Mesothelial cell of epicardium (in vitro differentiated cells): ENCODE measurements at places on chromosomes 11 and 22.

- DNase-seq, result no peak
Observed at GRCh38 chr22:41695211-41695610, 4.1 kb upstream of the MEI1 start.

- DNase-seq, result no peak
Observed at GRCh38 chr11:102929972-102930371, 25.6 kb downstream of the MMP13 start.

GRCh38 chr22:30196141-30196879 is 50.2 kb downstream of the LIF start:
- DNase-seq, result peak; percentile 73

GRCh38 chr11:64970731-64971151 is 1.2 kb downstream of the MAJIN start:
- DNase-seq, result no peak

DNA sequence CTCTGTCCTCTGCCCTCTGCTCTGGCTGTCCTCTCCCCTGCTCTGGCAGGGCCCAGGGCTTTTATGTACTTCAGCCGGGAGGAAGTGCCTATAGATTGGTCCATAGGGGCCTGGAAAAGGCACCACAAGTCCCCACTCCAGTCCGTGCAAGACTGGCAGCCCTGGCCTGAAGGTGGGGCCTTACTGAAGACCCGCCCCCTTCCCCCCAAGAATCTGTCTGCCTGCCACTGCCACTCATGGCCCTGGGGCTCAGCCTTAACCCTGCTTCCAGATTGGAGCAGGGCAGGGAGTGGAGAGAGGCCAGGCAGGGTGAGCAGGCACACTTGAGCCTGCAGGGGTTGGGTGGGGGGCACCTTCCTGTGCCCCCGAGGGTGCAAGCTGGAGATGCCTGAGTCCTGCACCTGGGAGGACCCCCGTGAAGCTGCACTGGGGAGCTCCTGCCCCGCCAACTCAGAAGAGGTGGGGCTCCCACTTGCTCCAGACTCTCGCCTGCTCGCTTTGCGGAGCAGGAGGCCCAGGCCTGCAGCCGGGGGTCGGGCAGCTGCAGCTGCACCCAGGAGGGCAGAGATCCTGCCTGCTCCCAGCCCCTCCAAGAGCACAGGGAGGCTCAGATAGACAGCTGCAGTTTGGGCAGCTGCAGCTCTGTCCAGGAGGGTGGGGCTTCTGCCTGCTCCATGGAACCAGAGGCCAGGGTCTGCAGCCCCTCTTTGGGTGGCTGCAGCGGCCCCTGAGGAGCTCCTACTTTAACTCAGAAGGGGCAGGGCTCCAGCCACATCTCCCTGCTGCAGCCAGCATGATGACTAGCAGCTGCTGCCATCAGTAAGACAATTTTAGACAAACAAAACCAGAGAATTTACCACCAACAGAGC is 51.0 kb upstream of the SC5D start:
- DNase-seq, result no peak

GRCh38 chr11:43992834-43993637 is 50.6 kb downstream of the C11orf96 start:
- no peak for DNase-seq

- DNase-seq, result no peak
Observed at GRCh38 chr11:118202599-118203422, 22.0 kb downstream of the JAML start.

DNA sequence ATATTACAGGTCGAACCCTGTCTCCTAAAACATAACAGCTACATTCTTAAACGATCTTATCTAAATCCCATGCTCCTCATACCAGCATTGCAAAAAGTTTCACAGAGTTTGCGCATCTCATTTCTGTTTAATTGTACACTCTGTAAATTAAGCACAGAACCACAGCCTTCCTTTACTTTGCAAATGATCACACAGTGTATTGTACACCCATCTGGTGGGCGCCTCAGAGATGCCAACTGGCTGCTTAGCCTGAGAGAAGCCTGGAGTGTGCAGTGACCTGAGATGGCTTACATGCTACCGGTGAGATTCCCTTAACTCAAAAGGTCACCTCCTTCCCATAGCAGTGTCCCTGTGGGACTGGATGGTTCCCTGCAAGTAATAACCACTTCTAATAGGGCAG is 1077.3 kb downstream of the OPCML start:
- no peak for DNase-seq

DNA sequence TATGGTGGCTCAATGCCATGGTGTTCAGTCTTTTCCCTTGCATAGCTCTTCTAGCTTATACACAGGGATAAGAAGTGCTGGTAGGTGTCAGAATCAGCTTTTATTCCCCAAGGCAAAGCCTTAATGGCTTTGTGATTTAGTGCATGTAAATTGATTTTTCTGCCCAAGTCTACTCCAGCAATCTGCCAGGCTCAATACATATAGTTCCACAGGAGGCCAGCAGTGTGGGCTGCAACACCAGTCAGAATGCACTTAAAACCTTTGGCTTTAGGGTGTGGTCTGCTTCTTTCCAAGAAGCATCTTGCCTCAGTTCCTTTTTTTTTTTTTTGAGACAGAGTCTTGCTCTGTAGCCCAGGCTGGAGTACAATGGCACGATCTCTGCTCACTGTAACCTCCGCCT is 14.5 kb upstream of the CAPRIN1 start:
- DNase-seq, result no peak

- DNase-seq, result no peak
Observed at GRCh38 chr11:28296426-28296825, 188.2 kb downstream of the METTL15 start.

- DNase-seq, result no peak
Observed at GRCh38 chr22:39718921-39719475, 148.4 kb downstream of the CACNA1I start.

DNA sequence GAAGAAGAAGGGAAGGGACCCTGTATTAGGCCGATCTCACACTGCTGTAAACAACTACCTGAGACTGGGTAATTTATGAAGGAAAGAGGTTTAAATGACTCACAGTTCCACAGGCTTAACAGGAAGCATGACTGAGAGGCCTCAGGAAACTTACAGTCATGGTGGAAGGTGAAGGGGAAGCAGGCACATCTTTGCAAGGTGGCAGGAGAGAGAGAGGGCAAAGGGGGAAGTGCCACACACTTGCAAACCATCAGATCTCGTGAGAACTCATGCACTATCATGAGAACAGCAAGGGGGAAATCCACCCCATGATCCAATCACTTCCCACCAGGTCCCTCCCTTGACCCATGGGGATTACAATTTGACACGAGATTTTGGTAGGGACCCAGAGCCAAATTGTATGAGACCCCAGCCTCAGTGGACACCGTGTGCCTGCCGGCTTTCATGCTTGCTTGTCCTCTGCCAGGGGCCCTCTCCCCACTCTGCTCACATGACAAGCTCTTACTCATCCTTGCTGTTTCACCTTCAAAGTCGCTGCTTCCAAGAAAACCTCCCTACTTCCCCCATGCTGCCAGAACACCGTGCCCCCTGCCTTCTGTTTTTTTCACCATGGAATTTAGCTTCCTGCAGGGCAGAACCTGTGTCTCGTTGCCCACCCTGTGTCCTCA is 23.3 kb upstream of the PPFIA1 start:
- no peak for DNase-seq

DNA sequence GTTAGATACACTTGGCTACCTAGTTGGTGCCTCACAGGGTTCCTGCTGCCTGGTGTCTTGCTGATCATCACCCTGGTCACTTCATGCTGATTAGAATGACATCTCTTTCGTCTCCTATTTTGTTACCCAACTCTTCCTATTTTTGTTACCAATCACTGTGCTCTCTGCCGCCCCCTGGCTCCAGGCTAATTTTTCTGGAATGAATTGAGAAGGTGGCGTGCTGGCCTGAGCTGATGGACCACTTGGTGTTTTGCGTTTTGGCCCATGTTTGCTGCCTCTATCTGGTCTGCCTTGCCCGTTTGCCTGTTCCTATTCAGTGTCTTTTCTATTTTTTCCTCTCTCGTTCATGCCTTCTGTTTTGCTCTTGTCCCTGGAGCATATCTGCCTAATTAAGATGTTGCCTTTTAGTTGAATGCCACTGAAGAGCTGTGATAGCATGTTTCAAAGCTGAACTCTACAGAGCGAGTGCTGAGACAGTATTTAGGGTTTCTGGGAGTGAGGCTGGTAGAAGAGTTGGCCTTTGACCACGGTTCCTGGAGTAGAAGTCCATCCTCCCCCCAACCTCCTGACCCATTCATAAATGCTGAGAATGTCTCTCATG is 5.9 kb upstream of the ATF4 start:
- DNase-seq, result no peak

DNA sequence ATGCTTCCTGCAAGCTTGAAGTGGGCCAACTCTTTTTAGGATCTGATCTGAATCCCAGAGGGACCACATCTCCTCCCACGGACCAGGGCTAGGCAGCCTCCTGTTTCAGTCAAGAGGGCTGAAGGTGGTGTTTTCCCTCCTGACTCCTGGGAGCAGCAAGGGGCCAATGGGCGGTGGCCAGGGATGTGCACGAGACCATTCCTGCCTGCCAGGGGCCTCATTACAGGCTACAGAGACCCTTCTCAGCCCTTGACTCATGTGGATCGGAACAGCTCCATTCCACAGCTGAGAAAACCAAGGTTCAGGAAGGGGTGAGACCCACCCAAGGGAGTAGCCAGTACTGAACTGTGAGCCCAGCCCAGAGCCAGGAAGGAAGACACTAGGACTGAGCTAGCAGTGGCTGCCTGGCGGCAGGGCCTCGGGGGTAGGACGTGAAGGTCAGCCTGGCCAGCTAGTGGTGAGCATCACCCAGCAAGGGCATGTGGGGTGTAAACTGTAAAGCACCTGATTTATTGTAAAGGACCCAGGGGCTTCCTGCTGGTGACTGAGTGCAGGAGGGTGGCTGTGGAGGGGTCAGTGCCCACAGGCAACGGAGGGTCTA is 3.4 kb upstream of the P2RY6 start:
- DNase-seq, result no peak

GRCh38 chr22:45535290-45535689 is 32.6 kb downstream of the FBLN1 start:
- no peak for DNase-seq

GRCh38 chr11:97201743-97202612 is 812.2 kb downstream of the JRKL start:
- no peak for DNase-seq

- no peak for DNase-seq
Observed at GRCh38 chr11:95293116-95293515, 62.1 kb upstream of the SESN3 start.

- DNase-seq, result no peak
Observed at GRCh38 chr11:69360606-69361005, 66.7 kb downstream of the MYEOV start.

- DNase-seq, result no peak
Observed at GRCh38 chr11:84740050-84740449, 887.1 kb downstream of the DLG2 start.

- DNase-seq, result no peak
Observed at GRCh38 chr11:83220260-83220659, 26.7 kb downstream of the ANKRD42 start.

- no peak for DNase-seq
Observed at GRCh38 chr11:9823439-9823838, 159.6 kb downstream of the SWAP70 start.

GRCh38 chr22:39651053-39651996 is 80.8 kb downstream of the CACNA1I start:
- no peak for DNase-seq

DNA sequence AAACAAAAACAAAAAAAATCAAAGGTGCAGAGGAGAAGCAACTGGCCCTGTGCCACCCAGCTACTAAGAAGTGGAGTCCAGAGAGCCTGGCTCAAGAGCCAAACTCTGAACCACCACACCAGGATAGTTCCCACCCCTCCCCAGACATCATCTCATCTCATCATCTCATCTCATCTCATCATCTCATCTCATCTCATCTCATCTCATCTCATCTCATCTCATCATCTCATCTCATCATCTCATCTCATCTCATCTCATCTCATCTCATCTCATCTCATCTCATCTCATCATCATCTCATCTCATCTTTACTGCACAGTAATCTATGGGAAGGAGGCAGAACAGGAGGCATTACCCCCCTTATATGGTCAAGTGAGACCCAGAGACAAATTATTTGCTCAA is 8.3 kb downstream of the CHRNA10 start:
- DNase-seq, result no peak

- no peak for DNase-seq
Observed at GRCh38 chr22:48918585-48919186, 909.0 kb downstream of the BRD1 start.

DNA sequence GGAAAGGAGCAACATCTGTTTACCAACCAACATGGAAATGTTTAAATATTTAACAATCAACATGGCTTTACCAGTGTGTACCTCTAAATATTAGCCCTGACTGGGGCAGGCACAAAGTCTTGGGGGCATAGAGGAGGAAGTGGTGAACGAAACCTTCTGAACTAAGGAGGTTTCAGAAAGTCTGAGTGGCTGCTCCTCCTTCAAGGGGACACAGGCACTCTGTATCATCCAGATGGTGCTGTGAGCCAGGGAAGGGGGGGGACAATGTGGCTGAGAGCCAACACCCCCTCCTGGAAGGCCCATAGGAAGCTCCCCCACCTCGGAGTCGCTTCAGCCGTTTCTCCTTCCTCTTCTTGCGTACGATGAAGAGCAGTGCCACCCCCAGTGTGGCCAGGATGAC is 107.7 kb downstream of the CEP164 start:
- no peak for DNase-seq

- DNase-seq, result no peak
Observed at GRCh38 chr11:62324731-62325556, 12.3 kb upstream of the ASRGL1 start.

DNA sequence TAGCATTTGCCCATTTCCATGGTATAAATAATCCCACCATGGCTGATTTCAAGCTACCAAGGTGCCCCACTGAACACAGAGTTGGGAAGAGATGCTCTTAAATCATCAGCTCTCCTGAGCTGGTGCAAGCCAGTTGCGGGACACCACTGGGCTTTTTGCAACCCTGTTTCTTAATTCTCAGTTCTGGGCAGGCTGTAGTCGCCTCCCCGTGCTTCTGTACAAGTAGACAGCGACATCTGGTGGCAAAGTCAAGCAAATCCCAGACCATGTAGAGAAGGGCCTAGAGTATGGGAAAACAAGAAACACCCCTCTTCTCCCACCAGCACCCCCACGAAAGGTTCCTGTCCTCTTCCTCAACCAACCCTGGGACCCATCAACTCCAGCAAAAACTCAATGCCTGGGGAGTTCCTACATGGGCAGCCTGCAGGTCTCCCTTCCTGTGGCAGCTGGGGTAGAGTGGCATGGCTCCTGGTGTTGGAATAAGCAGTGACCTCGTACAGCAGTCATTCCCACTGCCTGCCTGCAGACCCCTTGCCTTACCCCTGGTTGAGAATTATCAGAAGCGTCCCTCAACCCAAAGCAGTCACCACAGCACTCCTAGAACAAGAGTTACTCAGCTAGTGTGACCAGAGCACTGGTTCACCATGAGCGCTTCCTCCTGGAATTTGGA is 68.4 kb downstream of the IGLL5 start:
- DNase-seq, result peak; percentile 69
